ENCODE measurements at places on chromosomes 12 and 14.
A peak's percentile ranks its signal among the peaks of the same experiment; 100 is the strongest.

GRCh38 chr14:99075061-99075460 is 196.9 kb downstream of the BCL11B start:
- no peak for DNase-seq

- DNase-seq, result no peak
Measured at GRCh38 chr12:87413784-87414183, 615.4 kb downstream of the C12orf50 start.

- peak; percentile 53 for DNase-seq
Measured at GRCh38 chr12:100154474-100155247, 12.0 kb upstream of the BLTP3B start.

DNA sequence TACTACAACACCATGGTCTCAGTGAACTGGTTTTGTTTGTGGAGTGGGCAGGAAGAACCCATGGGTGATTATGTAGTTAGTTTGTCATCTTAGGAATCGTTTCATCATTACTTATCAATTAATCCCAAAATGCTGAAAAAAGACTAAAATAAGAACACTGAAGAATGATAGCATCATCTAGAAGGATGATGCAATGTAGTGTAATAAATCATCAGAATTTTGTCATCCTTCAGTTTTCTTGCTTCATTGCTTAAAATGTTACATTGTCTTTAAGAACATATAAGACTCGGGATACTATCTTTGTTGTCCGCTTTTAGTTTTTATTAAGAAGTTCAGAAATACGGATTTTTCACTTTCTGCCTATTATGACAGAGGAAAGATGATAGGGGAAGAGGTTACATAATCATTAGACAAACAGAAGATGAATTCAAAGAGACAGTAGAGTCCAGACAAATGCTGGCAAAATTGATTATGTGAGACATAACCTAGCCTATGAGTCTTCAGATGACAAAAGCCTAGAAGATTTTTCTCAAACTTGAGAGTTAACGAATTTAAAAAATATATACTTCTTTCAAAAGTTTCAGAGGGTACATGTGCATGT is 10.8 kb upstream of the SMOC1 start:
- no peak for DNase-seq

DNA sequence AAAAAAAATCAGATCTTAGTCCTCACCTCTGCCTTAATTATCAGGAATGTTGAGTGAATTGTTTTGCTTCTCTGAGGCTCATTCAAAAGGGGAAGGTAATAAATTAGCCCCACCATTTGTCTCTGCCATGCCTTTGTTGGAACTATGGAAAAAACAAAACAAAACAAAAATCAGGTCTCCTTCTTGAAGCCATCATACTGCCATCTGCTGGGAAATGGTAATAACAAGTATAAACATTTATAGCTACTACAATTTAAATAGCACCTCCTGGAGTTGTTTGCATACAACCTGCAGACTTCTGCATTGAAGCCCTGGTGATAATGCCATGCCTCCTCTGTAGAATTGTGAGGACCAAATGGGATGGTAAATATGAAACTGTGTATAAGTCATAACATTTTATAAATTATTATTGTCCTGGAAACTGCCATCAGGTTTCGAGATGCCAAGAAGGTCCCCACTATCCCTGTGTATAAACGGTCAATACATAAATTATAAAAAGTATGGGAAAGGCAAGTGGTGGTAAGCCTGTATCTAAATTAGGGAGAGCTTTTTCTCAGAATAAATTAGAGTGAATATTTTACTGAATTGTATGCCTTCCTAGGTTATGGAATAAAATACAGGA is 87.2 kb upstream of the FGD4 start:
- DNase-seq, result no peak

DNA sequence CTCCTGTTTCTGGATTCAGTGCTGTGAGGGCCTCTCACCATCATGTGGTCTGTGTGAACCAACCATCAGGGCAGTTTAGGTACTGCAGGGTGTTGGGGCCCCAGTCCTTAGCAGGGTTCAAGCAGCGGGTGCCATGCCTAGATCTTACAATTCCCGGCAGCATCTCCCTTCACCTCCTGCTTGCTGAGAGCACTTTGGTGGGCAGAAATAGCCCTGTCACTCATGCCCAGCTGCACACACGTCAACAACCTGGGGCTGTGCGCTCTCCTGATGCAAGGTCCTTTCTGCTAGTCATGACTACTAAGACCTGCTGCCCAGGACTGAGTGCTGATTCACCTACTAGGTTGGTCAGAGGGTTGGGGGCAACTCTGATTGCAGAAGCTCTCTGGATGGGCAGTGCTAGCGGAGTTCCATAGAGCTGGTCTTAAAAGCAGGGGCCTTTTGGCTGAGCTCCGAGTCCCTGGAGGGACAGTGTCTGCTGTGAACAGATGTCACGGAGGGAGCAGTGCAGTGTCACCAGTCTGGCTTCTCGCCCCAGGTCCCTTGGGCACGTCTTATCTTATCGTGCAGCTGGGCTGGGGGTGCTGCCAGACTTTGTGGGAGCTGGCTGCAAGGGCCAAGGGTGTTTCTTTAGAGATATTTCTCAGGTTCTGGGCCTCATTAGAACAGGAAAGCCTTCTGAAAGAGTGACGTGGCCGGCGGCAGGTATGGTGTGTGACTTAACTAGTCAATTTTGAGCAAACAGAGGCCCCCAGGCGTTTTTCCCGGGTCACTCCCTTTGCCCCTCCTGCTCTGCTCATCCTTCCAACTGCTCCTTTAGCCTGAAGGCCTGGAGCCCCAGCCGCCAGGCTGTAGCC is 71.8 kb downstream of the NINJ2 start:
- no peak for DNase-seq

GRCh38 chr12:44019118-44019517 is 183.2 kb downstream of the TMEM117 start:
- no peak for DNase-seq

DNA sequence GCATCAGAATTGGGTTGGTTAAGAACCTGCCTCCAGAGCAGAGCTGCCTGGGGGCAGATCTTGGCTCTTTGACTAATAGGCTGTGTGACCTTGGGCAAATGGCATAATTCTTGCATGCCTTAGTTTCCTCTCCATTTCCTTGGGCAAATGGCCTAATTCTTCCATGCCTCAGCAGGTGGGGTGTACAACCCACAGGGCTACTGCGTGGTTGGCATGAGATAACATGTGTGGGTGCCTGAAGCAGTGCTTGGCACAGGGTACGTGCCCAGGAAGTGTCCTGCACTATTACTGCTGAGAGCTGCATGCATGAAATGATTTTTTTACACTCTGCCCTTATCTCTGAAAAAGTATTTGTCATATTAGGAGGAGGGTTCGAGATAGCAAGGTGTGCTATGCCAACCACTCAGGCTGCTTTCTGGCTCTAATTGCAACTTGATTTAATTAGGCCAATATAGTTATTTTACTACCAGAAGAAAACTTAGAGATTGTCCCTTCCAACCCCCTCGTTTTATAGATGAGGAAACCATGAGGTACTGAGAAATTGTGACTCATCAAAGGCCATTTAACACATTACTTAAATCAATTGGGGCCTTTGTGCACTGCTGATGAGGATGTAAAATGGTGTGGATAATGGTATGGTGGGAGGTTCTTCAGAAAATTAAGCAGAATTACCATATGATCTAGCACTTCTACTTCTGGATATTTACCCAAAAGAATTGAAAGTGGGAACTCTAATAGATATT is 161.6 kb upstream of the HIF1A start:
- no peak for DNase-seq

GRCh38 chr12:15928346-15928745 is 17.2 kb downstream of the DERA start:
- DNase-seq, result no peak

GRCh38 chr12:95990136-95990535 is 6.0 kb downstream of the HAL start:
- DNase-seq, result no peak

GRCh38 chr12:26317942-26318575 is 122.7 kb downstream of the SSPN start:
- no peak for DNase-seq

DNA sequence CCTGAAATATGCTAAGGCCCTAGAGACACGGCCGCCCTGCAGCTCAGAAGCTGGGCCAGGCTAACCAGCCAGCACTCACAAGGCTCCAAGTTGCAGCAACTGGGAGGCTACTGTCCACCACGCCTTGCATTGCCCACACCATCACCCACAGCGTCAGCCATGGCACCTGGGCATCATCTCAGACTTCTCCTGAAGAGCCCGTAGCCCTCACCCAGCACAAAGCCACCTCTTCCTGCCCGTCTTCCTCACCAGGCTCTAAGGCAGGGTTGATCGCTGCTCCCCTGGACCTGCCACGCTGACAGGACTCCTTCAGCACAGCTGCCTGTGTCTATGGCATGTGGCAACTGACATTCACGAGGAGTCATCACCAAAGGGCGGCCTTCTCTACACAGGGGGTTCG is 38.1 kb downstream of the CDC42BPB start:
- DNase-seq, result no peak

DNA sequence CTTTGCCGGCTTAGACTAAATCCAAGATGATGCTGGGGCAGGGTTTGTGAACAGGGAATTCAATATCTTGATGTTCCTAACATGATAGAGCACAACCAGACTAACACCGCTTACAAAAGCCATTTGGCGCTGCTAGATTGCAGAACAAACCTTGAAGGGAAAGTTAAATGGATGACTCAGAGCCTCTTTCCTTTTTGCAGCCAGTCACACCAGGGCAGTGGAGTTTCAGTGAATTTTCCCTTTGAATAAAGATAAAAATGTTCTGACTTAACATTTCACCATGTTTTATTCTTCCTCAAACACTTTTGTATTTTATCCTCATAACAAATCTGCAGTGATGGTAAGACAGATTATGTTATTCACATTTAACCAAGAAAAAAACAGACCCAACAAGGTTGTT is 47.3 kb downstream of the PDE6H start:
- DNase-seq, result no peak

GRCh38 chr12:1896964-1897363 is 21.5 kb downstream of the CACNA2D4 start:
- no peak for DNase-seq

GRCh38 chr14:73477618-73478266 is 13.0 kb upstream of the RIOX1 start:
- DNase-seq, result no peak

- no peak for DNase-seq
Measured at GRCh38 chr14:76638841-76639240, 122.4 kb upstream of the VASH1 start.

GRCh38 chr12:52204095-52204930 is 12.5 kb upstream of the KRT80 start:
- DNase-seq, result no peak

GRCh38 chr12:77166696-77167095 is 101.3 kb upstream of the E2F7 start:
- DNase-seq, result no peak

- DNase-seq, result no peak
Measured at GRCh38 chr14:100864960-100865681, 38.4 kb downstream of the RTL1 start.

DNA sequence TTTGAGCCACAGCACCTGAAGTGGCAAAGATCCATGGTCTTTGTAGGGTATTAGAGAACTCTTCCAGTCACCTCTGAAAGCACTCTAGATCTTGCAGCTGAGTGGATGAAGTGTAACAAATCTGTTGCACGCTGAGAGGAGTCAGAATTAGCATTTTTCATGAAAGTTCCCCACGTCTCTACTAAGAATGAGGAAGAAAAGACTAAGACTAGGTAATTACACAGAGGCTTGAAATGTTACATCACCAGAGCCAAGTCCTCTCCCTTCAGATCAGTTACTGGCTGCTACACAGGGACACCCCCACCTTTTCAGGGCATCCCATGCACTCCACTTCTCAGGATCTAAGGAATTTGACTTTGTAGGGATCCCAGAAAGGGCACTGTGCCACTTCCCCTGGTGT is 98.6 kb upstream of the FKBP4 start:
- no peak for DNase-seq

- no peak for DNase-seq
Measured at GRCh38 chr14:29311983-29312382, 545.4 kb downstream of the FOXG1 start.

GRCh38 chr14:86646696-86647690 is 1117.0 kb downstream of the FLRT2 start:
- DNase-seq, result no peak

- no peak for DNase-seq
Measured at GRCh38 chr14:44700184-44700583, 193.1 kb upstream of the FSCB start.

DNA sequence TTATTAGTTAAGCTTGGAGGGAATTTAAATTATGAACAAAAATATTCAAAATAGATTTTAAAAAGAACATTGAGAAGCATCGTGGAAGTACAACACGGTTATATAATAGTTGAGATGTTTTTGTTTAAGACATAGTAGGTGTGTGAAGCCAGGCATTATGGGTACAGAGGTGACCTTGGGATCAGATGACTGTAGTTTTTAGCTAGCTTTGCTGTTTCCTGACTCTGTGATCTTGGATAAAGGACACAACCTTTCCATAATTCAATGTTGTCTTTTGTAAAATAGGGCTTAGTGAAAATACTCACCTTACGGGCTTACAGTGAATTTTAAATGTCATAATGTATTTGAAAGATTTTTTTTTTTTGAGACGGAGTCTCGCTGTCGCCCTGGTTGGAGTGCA is 239.7 kb downstream of the SLC2A13 start:
- DNase-seq, result no peak

DNA sequence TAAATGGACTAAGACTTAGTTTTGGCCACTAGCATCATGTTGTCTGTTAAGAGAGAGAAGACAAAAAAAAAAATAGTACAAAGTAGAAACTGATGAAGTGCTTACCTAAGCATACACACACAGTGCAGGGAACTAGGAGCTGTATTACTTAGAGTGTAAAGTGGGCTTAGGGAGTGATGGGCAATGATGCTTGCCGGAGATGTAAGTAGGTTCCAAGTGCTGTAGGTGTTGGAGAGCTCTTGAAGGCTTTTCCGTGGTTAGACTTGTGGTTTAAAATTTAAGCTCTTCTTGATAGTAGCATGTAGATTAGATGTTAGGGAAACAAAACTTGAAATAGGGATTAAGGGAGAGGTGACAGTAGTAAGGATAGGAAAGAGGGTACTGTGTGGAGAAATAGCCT is 34.7 kb downstream of the MIA2 start:
- DNase-seq, result no peak

DNA sequence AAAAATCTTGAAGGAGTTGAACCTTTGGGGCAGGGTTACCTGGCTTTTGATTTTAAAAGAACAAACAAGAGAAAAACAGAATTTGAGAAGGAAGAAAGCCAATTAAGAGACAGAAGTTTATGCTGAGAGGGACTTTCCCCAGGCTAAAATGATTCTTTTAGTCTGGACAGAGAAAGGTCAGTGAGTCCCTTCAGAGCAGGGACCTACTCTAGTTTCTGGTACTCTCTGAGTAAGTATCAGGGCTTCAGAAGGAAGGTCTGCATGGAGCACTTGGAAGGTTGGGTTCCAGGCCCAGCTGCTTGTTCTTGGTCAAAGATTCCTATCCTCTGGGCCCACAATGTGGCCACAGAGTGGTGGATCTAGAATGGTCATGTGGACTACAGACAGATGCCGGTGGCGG is 59.6 kb downstream of the KLRG1 start:
- DNase-seq, result no peak

DNA sequence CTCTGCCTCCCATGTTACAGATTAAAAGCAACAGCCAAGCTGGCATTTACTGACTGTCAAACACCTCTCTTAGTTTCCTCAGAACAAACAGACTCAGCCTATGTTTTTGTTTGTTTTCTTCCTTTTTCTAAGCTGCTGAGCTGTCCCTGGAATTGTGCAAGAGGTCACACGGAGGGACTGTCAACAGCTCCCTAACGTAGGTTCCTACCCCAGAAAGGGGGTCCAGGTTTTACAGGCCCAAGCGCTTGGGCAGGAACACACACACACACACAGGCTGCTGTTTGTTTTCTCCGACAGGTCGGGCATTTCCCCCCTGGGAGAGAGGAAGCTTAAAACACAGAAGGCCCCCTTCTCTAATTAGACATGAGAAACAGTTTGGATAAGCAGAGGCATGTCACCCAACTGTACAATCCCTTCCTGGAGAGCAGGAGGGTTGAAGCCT is 739.6 kb upstream of the TBX3 start:
- DNase-seq, result no peak

All from stimulated activated CD4-positive, alpha-beta T cell treated with anti-CD3 and anti-CD28 coated beads, Interleukin-1b, Interleukin-23, amount 100 ng/mL, for 24 hours (primary cell).